ENCODE measurements at places on chromosomes 16 and 17.

DNA sequence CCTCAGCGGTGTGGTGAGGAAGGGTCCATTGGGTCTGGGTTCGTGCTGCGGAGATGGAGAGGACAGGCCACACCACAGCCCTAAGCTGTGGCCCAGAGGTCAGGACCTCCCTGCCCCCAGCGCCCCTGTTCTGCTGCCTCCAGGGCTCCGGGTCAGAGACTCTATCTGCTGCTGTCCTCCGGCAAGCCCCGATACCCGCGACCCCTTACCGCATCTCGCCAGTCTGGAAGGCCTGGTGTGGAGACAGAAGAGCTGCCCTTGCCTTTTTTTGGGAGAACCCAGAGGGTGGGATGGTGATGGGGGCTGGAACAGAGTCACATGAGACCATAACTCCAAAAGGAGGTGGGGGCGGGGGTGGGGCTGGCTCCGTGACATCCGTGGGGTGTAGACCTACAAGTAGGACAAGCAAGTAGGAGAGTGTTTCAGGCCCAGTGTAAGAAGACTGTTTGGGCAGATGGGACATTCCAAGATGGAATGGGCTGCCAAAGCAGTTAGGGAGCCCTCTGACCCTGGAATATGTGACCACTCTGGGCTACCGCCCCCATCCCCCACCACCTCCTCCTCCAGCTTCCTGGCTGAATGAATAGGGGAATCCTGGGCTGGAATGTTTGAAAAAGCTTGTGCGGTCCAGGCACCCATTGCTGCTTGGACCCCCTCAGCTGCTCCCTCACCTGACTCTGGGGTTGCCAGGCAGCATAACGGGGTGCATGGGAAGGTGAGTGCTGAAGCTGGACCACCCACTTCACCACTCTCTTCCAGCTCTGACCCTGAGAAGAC lies 1.4 kb downstream of the XYLT2 start:
- no peak for DNase-seq

- no peak for DNase-seq
Observed at GRCh38 chr17:2624292-2624731, 30.9 kb downstream of the PAFAH1B1 start.

- no peak for DNase-seq
Observed at GRCh38 chr17:55390364-55390977, 31.2 kb downstream of the MMD start.

DNA sequence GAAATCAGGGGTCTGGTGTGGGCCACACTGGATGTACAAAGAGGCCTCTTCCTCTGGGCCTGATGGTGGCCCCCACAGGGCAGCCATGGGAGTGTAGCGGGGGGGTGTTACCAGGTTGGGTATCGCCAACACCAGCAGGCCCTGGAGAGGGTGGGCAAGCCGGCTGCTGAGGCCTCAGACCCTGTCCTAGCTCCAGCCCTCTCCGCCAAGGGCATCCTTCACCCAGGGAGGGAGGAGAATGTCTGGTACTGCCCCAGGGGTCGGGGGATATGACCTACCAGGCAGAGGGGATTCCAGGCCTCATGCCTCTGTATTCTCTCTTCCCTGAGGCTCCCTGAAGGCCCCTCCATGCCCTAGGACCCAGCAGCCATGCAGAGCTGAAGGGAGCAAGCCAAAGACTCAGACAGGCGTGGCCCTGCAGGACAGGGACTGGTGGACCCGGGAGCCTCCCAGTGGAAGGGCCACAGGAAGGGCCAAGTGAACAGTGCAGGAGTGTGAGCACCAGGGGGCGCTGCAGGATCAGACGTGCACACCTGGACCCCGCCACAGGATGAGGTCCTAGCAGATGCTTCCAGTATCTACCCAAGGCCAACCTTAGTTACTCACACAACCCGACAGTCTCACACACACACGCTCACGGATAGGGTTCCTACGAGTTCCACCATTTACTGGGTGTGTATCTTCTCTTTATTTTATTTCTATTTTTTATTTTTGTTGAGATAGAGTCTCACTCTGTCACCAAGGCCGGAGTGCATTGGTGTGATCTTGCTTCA lies 10.9 kb upstream of the CES4A start:
- peak; percentile 87 for DNase-seq

GRCh38 chr16:8655184-8655717 lies 19.2 kb upstream of the ABAT start:
- no peak for DNase-seq

- no peak for DNase-seq
Observed at GRCh38 chr16:88662222-88662842, 559 bp downstream of the MVD start.

- no peak for DNase-seq
Observed at GRCh38 chr17:67088639-67089038, 44.3 kb downstream of the CACNG1 start.

GRCh38 chr16:74291577-74292208 lies 4.9 kb upstream of the PSMD7 start:
- DNase-seq = no peak

DNA sequence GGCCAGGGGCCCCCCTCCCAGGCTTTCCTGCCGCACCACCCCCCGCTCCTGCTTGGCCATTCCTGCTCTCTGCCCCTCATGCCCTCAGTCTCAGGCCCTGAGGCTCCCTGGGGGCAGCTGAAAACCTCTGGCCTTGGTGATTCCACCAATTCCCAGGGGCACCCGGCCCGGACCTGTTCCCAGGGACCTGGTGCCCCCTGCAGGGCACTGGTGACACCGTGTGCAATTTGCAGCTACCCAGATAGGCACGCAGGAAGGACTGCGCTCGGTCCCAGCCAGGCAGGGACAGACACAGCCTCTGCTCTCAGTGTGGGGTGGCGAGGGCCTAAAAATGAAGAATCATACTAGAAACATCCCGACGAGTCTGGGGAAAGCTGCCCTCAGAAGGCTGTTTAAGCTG lies 13.4 kb downstream of the WFDC1 start:
- DNase-seq = peak; percentile 41

- DNase-seq = no peak
Observed at GRCh38 chr17:17363638-17364337, 60.6 kb downstream of the NT5M start.

- no peak for DNase-seq
Observed at GRCh38 chr17:13302419-13302818, 284.6 kb upstream of the ELAC2 start.

- DNase-seq = no peak
Observed at GRCh38 chr16:81634380-81635062, 144.6 kb upstream of the PLCG2 start.

GRCh38 chr17:63653050-63653449 lies 30.8 kb downstream of the MAP3K3 start:
- DNase-seq = no peak

DNA sequence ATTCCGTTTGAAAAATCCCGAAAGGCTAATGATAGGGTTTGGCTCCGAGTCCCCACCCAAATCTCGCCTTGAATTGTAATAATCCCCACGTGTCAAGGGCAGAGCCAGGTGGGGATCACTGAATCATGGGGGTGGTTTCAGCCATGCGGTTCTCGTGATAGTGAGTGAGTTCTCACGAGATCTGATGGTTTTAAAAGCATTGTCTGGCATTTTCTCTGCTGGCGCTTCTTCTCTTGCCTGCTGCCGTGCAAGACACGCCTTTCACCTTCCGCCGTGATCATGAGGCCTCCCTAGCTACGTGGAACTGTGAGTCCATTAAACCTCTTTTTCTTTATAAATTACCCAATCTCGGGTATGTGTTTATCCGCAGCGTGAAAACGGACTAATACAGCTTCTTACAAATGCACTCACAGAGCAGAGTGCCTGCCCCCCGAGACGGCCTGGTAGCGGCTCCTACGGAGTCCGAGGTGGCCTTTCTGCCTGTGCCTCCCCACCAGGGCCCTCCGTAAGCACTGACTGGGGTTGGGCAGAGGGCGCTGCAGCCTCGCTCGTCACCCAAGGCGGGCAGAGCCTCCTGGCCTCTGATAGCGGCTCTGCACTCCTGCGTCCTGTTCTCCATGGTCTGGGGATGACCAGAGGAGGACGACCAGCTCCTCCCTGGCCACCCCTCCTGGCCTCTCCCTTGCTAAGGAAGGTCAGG lies 131.7 kb downstream of the FOXL1 start:
- DNase-seq = no peak

DNA sequence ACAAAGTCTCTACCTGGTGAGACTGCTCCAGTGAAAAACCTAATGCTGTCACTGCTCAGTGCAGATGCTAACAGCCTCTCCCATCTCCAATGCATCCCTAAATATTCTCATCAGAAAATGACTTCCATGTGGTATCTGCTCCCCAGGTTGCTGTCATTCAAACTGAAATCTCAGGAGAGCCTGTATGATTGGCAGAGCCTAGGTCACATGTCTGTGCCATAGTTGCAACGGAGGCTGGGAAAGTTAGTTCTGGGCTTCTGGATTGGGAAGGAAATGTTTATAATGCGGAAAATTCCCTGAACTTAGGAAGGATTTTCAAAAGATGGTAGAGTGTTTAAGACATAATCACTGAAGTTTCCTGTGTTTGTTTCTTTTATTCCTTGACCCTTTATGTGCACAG lies 206.4 kb upstream of the ZKSCAN2 start:
- no peak for DNase-seq

DNA sequence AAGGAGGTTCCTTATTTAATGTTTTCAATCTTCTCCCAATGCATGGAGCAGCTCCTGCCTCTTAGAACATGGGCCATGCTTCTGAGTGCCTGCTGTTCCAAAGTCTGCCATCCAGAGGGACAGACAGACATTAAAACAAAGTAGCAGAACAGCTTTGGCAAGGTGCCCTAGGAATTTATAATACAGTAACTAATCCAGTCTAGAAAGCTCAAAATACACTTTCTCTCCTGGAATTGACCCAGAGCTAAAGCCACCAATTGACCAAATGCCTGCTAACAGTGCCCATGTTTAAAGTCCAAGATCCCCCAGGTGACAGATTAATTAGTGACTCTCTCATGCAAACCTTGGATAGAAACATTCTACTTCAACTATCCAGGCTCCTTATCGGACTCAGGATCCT lies 11.1 kb upstream of the CHRNE start:
- DNase-seq = no peak

GRCh38 chr16:2231016-2231931 lies 5.0 kb upstream of the DNASE1L2 start:
- DNase-seq = no peak

- no peak for DNase-seq
Observed at GRCh38 chr17:43543771-43544575, 2.2 kb downstream of the ETV4 start.

DNA sequence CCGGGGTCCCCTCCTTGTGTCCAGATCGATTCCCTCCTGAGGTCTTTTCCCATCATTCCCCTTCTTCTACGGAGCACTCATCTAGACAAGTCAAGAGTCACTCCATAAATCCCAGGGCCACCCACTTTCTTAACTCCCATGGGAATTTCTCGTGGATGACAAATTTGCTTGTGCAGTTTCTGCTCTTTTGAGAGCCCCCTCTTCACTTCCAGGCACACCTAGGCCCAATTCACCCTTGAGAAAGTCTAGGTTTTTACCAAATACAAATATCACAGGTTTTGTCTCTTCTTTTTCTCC lies 522 bp upstream of the POLDIP2 start:
- no peak for DNase-seq

GRCh38 chr17:82049521-82049971 lies 2.1 kb downstream of the RFNG start:
- DNase-seq = no peak

- DNase-seq = no peak
Observed at GRCh38 chr16:4691666-4692412, 1.5 kb upstream of the NUDT16L1 start.

GRCh38 chr16:89934611-89935553 lies 11.7 kb downstream of the TUBB3 start:
- DNase-seq = no peak

GRCh38 chr16:8243981-8244380 lies 346.3 kb downstream of the TMEM114 start:
- no peak for DNase-seq

DNA sequence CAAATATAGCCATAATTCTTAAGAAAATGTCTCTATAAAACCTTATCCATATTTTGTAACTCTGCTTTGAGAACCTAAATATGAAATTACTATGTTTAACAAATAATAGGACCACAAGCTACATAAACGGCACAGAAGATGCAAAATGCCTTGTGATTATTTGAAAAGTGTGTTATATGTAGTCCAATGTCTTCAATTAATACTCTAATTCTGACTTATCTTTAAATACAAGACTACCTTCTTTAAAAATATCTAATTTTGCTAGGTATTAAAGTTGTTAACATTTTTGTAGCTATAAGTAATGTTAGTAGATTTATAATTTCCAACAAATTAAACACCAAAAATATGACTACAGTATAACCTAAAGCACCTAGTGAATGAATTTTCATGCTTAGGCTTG lies 17.0 kb downstream of the PSMD12 start:
- DNase-seq = no peak

- no peak for DNase-seq
Observed at GRCh38 chr16:54879681-54880080, 51.0 kb upstream of the IRX5 start.

DNA sequence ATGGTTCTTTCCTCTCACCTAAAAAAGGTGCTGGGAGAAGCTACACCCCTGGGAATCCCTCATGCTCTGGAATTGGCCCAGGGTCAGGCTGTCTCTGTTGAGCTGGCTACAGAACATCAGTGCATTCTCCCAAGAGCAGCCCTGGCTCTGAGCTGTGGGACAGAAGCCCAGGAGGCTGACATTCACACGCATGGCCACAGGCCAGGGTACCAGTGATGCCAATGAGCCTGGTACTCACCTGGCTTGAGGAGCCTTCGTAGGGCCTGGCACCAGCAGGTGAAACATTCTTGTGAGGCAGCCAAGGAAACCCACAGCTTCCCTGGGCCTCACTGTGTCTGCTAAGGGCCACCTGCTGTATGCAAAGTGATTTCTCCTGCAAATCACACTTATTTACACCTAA lies 121.7 kb upstream of the CCL2 start:
- peak; percentile 70 for DNase-seq

GRCh38 chr17:76530095-76530723 lies 7.3 kb downstream of the CYGB start:
- no peak for DNase-seq

GRCh38 chr17:74457146-74457819 lies 9.2 kb upstream of the CD300A start:
- DNase-seq = peak; percentile 83

DNA sequence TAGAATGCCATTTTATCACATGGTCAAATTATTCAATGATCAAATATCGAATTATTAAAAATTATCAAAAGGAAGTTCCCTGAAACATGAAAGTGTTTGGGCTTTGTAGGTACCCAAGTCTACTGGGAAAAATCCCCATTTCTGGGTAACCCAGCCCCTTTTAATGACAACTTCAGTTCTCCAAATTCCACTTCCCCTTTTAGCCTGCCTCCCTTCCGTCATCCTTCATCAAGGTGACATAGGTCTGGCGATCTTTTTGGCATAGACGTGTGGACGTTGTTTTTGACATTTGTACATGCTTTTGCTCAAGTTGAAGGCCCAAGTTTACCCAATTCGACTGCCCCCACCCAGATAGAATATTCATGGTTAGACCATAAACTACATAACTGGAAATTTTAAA lies 660.9 kb downstream of the MAF start:
- DNase-seq = no peak

Data from left ventricle myocardium inferior (tissue), 1 donor.